ENCODE measurements at places on chromosomes 7 and 10. TPM values are rescaled to one million over a fixed set of nuclear protein-coding genes. Genes with fewer than 3 reads are reported as not detected.

The CLDN3 gene
- 94.2 TPM for total RNA-seq

The TMEM178B gene
- total RNA-seq = 11.9 TPM

The MYH16 gene
- not detected for total RNA-seq

The FBXL13 gene
- total RNA-seq = 4.2 TPM

The TMEM176A gene
- total RNA-seq = 27.5 TPM

The MRLN gene
- total RNA-seq = not detected

The NRF1 gene
- 10.1 TPM for total RNA-seq

The WNT8B gene
- not detected for total RNA-seq

- no peak overlapping the region for H3K4me3 ChIP-seq
- DNase-seq = no peak
- H3K27ac ChIP-seq = no peak overlapping the region
- no peaks in the 10 kb centered on the region for H3K27me3 ChIP-seq
Observed at GRCh38 chr10:88374392-88375175, 208.5 kb downstream of the RNLS start.

GRCh38 chr7:28301148-28301641 lies 111.1 kb upstream of the CREB5 start:
- no peak overlapping the region for H3K27ac ChIP-seq
- peaks cover 5% of the 10 kb centered on the region for H3K4me1 ChIP-seq
- no peaks in the 10 kb centered on the region for H3K36me3 ChIP-seq
- H3K27me3 ChIP-seq = no peaks in the 10 kb centered on the region
- DNase-seq = peak; percentile 24

DNA sequence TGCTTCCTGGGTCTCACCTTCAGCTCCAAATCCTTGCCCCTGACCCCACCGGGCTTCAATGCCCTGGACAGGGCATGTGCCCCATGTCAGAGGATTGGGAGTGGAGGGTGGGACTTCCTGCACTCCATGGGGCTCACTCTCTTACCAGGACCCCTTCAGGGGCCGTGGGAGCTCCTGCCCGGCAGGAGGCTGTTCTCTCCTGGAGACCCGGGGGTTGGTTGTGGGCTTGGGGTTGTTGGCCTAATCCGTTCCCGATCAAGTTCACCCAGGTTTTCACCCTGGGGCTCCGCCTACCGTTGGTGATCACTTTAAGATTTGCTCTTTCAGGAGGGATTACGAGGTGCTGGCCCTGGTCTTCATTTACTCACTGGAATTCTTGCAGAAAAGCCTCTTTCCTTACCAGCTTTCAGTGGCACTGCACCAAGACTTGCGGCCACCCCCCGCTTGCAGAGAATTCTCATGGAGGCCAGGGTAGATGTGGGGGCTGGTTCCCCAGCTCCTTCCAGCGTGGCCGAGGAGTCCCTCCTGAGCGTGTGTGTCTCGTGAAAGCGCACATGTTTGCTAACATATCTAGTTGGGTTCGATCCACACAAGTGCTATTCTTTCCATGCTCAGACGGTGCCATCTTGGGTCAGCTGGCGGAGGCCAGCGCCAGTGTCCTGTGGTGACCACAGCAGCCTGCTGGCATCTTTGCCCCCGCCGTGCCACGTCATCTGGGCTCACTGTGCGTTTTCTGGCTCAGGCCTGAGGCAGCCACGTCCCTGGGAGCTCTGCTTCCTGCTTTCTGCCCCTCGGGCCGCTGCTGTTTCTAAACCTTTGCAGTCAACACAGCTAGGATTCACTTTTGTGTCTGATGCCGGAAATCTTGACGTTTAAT lies 15.6 kb downstream of the PWWP2B start:
- peak overlapping the region; percentile 99 for H3K27ac ChIP-seq
- peaks cover 92% of the 10 kb centered on the region for H3K4me1 ChIP-seq
- DNase-seq = peak; percentile 81
- H3K4me3 ChIP-seq = no peak overlapping the region
- H3K27me3 ChIP-seq = no peaks in the 10 kb centered on the region

DNA sequence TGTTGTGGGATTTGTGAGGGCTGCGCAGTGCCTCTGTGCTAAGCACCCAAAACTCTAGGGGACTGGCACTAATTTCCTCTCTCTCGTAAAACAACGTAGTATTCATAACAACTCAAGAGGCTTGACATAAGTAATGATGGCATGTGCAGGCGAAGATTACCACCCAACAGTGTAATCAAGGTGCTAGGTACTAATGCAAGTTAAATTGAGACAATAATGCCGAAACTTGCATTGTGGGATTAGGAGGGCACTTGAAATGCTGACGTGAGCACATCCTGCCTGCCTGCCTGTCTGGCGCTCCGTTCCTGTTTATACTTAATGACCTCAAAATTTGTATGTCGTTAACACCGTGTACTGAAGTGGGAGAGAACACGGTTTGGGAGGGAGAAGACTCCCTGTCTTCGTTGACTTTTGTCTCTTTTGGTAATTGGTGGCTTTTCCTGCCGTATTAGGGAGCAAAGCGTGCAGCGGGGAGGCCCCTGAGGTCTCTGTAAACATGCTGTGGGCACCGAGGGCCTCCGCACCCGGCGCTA lies 139.0 kb downstream of the MGMT start:
- H3K27ac ChIP-seq = no peak overlapping the region
- H3K27me3 ChIP-seq = no peaks in the 10 kb centered on the region
- H3K36me3 ChIP-seq = no peaks in the 10 kb centered on the region
- DNase-seq = no peak
- H3K4me3 ChIP-seq = no peak overlapping the region

DNA sequence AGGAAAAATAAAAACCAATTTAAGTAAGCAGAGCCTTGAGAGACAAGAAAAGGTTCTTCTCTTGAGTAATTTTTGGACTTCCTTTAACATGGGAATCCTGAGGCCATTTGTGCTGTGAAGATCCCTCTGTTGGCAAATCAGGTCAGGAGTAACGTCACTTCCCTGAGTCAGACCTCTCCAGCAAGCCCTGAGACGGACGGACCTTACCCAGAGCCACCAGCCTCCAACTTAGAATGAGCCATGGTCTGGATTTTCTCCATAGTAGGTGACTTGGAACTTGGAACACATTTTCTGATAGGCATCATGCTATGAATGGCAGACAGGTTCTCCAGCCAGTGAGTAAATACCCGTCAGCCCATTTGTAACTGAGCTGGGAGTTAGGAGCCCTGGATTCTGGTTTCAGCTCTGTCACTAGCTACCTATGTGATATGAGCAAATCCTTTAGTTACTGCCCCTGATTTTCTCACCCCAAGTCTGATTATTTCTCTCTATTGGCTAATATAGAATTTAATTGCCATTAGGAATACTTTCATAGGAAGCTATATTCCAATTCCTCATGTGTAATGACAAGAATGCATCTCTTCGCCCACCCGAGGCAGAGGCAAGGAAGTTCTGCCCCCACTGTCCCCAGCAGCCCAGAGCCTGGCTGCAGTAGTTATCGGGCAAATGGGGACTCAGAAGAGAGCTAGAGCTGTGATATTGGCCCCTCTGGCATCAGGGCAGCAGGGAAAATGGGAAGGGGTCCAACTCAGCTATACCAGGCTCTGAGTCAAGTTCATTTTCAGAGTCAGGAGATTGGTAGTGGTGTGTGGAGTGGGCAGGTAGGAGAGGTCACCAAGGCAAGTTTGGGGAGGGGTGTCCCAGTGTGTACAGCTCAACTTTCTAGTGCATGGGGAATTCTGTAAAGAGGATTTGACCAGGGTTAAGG lies 153.7 kb upstream of the AGK start:
- no peaks in the 10 kb centered on the region for H3K36me3 ChIP-seq
- no peak overlapping the region for H3K4me3 ChIP-seq
- H3K27me3 ChIP-seq = no peaks in the 10 kb centered on the region
- no peak for DNase-seq
- no peak overlapping the region for H3K27ac ChIP-seq
- H3K4me1 ChIP-seq = no peaks in the 10 kb centered on the region

DNA sequence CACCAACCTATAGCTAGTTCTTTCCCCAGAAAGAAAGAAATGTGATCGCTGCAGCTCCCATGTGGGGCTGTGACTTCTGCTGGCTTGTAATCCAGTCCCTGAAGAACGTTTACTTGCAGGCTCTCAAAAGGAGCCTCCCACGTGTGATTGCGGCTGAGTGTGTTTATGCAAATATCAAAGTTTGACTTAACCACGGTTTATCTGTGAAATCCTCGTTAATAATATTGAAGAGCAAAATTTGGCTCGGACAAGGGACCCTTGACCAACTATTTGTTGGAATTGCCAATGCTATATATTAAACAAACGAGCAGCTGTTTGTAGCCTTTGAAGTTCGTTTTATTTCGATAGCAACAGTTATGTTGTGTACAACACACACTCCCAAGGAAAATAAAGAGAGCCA lies 470.1 kb upstream of the NRP1 start:
- no peak overlapping the region for H3K27ac ChIP-seq
- no peak for DNase-seq
- H3K4me1 ChIP-seq = peaks cover 13% of the 10 kb centered on the region
- no peaks in the 10 kb centered on the region for H3K27me3 ChIP-seq
- no peak overlapping the region for H3K4me3 ChIP-seq

- H3K4me1 ChIP-seq = no peaks in the 10 kb centered on the region
- H3K36me3 ChIP-seq = no peaks in the 10 kb centered on the region
- no peak for DNase-seq
- no peaks in the 10 kb centered on the region for H3K27me3 ChIP-seq
- H3K27ac ChIP-seq = no peak overlapping the region
Observed at GRCh38 chr10:30075481-30075880, 16.1 kb upstream of the JCAD start.

DNA sequence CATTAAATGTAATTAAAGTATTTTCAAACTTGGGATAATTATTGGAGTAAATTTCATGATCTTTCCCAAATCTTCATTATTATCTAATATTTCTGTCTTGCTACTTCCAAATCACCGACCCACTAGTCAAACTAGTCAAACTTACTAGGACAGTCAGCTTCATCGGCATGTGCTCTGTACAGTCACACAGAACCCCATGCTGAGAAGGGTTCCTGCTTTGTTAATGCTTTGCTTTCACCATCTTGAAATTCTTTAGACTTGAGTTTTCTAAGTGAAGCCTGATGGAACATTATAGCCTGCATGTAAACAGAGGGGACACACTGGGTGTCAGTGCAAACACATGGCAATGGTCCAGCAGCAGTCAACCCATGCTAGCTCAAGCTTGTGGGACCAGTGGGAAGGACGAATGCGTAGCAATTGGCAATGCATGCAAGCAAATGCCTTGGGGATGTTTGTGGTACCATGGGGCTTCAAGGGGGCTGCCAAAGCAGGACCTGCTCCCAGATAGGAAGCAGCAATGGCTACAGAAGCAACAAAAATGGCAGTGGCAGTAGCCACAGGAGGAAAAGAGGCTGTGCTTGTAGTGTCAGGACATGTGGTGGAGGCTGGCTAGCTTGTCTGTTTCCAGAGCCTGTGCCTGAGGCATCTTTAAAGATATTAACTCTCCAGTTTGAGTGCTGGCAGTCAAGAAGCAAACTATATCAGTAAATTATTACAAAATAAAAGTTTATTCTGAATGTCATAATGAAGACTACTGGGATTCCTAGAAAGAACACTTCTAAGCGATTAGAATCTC lies 441.1 kb upstream of the SEMA3D start:
- DNase-seq = no peak
- no peaks in the 10 kb centered on the region for H3K4me1 ChIP-seq
- no peak overlapping the region for H3K27ac ChIP-seq
- H3K27me3 ChIP-seq = no peaks in the 10 kb centered on the region

GRCh38 chr10:3935141-3935540 lies 150.1 kb upstream of the KLF6 start:
- H3K27me3 ChIP-seq = no peaks in the 10 kb centered on the region
- no peak overlapping the region for H3K4me3 ChIP-seq
- peaks cover 18% of the 10 kb centered on the region for H3K4me1 ChIP-seq
- DNase-seq = peak; percentile 32
- peak overlapping the region; percentile 77 for H3K27ac ChIP-seq

GRCh38 chr10:104327745-104328645 lies 10.3 kb downstream of the ITPRIP start:
- no peaks in the 10 kb centered on the region for H3K27me3 ChIP-seq
- H3K27ac ChIP-seq = no peak overlapping the region

GRCh38 chr10:32402499-32402898 lies 43.4 kb upstream of the CCDC7 start:
- no peak for DNase-seq
- H3K4me1 ChIP-seq = no peaks in the 10 kb centered on the region
- H3K4me3 ChIP-seq = no peak overlapping the region
- H3K27me3 ChIP-seq = no peaks in the 10 kb centered on the region

- H3K27me3 ChIP-seq = no peaks in the 10 kb centered on the region
- H3K27ac ChIP-seq = no peak overlapping the region
- DNase-seq = no peak
- no peaks in the 10 kb centered on the region for H3K36me3 ChIP-seq
Observed at GRCh38 chr10:132096223-132096622, 30.5 kb downstream of the JAKMIP3 start.

DNA sequence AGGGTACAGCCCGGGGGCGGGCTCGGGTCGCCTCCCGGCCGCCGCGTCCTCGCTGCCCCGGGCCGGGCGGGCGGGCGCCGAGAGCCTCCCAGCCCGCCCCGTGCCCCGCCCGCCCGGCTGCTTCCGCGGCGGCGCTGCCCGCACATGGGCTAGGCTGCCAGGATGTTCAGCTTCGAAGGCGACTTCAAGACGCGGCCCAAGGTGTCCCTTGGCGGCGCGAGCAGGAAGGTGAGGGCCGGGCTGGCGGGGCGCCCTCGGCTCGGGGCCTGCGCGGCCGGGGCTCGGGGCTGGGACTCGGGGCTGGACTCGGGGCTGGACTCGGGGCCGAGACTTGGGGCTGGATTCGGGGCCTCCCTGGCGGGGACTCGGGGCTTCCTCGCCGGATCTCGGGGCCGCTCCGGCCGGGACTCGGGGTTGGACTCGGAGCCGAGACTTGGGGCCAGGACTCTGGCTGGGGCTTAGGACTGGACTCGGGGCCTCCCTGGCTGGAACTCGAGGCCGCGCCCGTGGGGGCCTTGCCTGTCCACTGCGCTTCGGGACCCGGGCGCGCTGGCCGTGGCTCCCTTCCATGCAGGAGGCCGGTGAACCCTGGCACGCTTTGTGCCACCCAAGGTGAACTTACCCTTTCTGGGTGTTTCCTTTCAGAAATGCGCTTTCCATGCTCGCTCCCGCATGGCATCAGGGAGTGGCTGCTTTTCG lies 534 bp downstream of the UBE3C start:
- H3K4me1 ChIP-seq = peaks cover 54% of the 10 kb centered on the region
- peak; percentile 65 for DNase-seq
- H3K27me3 ChIP-seq = no peaks in the 10 kb centered on the region
- peak overlapping the region; percentile 35 for H3K4me3 ChIP-seq
- H3K36me3 ChIP-seq = no peaks in the 10 kb centered on the region
- peak overlapping the region; percentile 88 for H3K27ac ChIP-seq

DNA sequence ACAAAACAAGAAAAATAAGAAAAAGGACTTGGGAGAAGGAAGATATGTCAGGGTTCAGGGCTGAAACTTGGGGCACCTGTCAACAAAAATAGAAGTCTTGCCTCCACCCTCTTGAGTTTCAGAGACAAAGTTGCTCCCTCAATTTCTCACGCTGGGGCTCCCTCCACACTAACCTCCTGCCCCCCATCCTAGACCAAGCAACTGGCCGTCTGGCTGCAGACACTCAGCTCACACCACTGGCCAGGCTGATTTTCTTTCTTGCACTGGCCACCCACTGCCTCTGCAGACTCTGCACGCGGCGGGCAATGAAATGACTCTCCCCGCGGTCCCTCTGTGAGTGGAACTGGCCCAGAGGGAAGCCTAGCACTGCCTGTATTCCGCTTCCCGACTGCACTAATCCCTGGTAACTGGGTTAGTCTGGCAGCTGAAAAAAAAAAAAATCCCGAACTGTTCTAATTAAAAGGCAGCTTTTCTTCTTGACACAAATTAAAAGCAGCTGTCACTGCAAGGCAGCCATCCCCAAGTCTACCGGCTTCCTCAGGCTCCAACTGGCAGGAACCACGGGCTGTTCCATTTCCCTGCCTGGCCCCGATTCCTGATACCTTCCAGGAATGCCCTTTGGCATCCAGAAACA lies 83.5 kb downstream of the SPDYE5 start:
- peaks cover 2% of the 10 kb centered on the region for H3K36me3 ChIP-seq
- no peaks in the 10 kb centered on the region for H3K4me1 ChIP-seq
- H3K4me3 ChIP-seq = no peak overlapping the region
- no peaks in the 10 kb centered on the region for H3K27me3 ChIP-seq

Measured in body of pancreas (tissue), 4 donors.